ENCODE measurements at places on chromosomes 5 and 9. TPM values are rescaled to one million over a fixed set of nuclear protein-coding genes. Genes with fewer than 3 reads are reported as not detected.

Gene JAKMIP2
- 14.1 TPM for total RNA-seq

Gene ADAMTS6
- 19.3 TPM for total RNA-seq

Gene GPSM1
- total RNA-seq: 99.4 TPM

Gene LRSAM1
- total RNA-seq: 10.7 TPM

Gene ANKRD18A
- under 0.01 TPM for total RNA-seq

Gene SYK
- not detected for total RNA-seq

Gene FUBP3
- total RNA-seq: 29.4 TPM

Gene ARL15
- total RNA-seq: 8.0 TPM

All from bronchus fibroblast of lung (primary cell).